Activated CD8-positive, alpha-beta T cell treated with anti-CD3 and anti-CD28 coated beads for 36 hours (primary cell): ENCODE measurements at places on chromosomes 13 and 19.

DNA sequence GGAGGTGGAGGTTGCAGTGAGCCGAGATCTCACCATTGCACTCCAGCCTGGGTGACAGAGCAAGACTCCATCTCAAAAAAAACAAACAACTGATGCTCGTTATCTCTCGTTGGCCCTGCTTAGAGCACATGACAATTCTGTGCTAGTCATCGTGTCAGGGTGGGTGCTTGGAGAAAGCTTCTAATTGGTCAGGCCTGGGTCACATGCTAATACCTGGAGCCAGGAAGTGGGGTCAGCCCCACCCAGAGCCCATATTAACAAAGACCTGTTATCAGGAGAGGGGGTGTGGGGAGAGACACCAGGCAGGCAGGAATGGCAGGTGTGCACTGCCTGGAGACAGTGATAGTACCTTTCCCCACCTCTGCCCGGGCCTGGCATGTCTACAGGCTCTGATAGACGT, 84.9 kb downstream of the DPF1 start:
- no peak for DNase-seq

DNA sequence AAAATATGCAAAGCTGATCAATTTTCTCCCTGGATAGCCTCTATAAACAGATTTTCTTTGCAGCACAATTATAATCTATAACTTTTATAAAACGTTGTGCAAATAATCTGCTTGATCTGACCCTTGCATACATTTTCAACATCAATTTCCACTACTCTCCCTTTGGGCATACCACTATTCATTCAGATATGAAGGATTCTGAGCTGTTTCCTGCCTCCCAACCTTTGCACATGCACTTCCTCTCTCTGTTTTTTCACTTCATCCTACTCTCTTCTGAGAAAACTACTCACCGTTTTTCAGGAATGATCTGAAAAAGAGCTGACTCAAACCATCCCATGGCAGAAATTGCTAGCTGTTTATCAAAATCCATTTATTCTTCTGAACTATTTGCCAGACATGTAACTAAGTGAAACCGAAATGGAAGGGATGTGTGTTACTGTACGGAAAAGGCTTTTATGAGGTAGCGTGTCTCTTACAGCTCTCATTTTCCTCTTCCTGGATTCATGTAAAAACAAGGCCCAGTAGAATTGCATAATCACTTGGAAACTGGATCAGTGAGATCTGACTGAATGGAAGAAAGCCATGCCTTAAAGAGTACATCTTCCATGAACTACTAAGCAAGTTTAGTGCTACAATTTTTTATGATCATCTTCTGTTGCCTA, 1447.3 kb upstream of the MIR17HG start:
- DNase-seq = no peak

- no peak for DNase-seq
Measured at GRCh38 chr19:18856385-18857126, 24.8 kb downstream of the UPF1 start.

DNA sequence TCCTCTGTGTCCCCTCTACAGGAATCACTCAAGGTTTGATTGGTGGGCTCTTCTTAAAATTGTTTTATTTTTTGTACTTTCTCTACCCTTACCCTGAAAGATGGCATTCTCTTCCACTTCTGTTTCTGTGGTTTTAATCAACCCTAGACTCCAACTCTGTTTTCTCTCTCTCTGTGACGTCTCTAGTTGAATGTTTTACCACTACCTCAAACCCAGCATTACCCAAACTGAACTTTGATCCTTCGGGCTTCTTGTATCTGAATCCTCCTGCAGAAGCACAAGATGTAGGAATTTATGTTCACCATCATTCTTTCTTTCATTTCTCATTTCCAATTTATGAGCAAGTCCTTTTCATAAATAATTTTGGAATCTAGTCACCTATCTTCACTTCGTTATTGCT, 39.9 kb downstream of the PCCA start:
- DNase-seq = no peak

GRCh38 chr13:113901231-113901630, 37.4 kb upstream of the GAS6 start:
- DNase-seq = no peak

DNA sequence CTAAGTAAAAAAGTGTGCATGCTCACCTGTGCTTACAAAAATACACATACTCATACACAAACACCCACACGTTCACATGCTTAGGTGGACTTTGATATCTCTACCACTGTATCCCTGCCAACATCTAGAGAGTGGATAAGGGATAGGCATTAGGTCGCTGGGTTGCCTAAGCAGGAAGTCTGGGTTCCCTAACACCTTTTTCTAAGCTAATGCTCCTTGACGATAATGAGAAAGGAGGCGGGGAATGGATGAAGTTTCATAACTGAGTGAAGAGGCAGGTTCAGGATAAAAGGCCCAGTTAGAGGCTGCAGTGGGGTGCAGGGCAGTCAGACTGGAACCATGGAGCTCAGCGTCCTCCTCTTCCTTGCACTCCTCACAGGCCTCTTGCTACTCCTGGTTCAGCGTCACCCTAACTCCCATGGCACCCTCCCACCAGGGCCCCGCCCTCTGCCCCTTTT, 41.9 kb upstream of the CYP2A7 start:
- DNase-seq = no peak

DNA sequence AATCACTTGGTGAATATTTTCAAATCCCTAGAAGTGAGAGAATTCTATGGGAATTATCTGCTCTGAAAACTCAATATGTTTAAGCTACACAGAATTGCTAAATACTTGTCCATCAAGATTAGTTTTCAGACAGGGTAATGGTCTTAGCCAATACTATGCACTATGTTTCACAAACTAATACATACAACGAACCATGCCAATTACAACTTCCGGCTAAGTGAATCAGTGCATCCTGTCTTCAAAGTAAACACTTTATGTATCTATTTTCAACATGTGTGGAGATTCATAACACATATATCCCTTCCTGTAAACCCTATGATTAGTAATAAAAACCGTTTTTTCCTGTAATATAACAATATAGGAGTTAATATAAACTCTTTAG, 181.5 kb downstream of the POSTN start:
- no peak for DNase-seq

DNA sequence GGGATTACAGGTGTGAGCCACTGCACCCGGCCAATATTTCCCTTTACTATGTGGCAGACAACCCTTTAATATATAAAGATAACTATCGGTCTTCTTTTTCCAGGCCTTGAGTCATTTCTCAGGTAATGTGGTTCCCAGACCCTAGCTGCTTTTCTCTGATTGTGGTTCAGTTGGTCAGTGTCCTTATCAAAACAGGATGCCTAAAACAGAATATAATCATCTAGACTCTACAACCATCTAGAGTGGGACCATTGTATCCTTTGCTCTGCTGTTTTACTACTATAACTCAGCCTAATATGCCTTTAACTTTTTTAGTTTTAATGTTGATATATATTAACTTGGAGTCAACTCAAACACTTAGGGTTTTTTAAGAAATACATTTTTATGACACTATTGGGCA, 30.0 kb upstream of the HMGB1 start:
- no peak for DNase-seq

GRCh38 chr19:5147978-5148793, 179.3 kb downstream of the KDM4B start:
- no peak for DNase-seq

DNA sequence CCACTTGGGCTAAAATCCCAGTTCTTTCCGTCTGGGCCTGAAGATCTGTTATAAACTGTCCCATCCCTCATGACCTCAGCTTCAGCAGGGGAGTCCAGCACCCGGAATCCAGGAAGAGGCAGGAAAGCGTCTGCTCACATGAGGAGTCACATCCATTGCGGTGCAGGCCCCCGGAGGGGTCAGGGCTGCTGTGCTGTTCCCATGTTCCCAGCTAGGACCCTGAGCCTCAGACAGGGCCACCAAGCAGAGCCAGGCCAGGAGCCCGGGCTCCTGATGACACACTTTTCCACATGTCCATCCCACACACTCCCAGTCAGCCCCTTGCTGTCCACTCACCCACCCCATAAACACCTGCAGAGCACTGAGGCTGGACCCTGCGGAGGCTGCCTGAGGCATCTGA, 45.3 kb upstream of the VSTM2B start:
- no peak for DNase-seq

GRCh38 chr13:24161010-24161775, 673 bp downstream of the SPATA13 start:
- peak; percentile 55 for DNase-seq

- DNase-seq = no peak
Measured at GRCh38 chr19:13930402-13930801, 7.8 kb downstream of the PODNL1 start.

- no peak for DNase-seq
Measured at GRCh38 chr13:37665420-37665819, 66.9 kb upstream of the POSTN start.
